ENCODE measurements at places on chromosomes 11 and 22.

- DNase-seq, result peak; percentile 84
These were observed 57.8 kb upstream of the ALDH3B2 start for GRCh38 chr11:67732045-67732787.

DNA sequence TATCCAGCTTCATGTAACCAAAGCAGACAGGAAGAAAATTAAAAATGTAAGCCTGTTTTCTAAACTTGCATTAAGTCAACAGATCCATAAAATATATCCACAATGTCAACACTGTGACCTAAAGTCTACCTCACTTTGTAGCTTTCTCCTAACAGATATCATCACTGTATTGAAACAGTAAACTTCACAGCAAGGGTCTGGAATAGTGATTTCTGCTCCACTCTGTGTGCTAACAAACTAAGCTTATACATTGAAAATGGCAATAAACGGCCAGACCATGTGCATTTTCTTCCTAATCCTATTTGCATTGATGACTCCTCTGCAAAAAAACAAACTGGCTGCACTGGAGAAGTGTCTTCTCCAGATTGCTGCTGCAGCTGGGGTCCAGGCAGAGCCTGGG, 26.8 kb downstream of the CADM1 start:
- no peak for DNase-seq

GRCh38 chr11:47269002-47269828, 718 bp upstream of the MADD start:
- peak; percentile 97 for DNase-seq

DNA sequence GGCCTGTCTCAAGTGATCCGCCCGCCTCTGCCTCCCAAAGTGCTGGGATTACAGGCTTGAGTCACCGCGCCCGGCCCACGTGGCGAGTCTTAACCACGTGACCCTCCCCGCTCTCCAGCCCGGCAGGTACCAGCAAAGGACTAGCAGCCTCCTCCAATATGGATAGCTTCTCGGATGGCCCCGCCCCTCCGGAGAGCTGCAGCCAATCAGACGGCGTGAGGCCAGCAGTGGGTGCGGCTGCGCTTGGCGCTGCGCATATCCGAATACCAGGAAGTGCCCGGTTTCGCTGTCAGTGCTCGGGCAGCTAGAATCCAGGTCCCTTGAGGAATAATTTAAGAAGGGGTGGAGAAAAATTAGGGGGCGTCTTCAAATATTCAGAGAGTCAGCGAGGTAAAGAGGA, 14.7 kb upstream of the PISD start:
- no peak for DNase-seq

DNA sequence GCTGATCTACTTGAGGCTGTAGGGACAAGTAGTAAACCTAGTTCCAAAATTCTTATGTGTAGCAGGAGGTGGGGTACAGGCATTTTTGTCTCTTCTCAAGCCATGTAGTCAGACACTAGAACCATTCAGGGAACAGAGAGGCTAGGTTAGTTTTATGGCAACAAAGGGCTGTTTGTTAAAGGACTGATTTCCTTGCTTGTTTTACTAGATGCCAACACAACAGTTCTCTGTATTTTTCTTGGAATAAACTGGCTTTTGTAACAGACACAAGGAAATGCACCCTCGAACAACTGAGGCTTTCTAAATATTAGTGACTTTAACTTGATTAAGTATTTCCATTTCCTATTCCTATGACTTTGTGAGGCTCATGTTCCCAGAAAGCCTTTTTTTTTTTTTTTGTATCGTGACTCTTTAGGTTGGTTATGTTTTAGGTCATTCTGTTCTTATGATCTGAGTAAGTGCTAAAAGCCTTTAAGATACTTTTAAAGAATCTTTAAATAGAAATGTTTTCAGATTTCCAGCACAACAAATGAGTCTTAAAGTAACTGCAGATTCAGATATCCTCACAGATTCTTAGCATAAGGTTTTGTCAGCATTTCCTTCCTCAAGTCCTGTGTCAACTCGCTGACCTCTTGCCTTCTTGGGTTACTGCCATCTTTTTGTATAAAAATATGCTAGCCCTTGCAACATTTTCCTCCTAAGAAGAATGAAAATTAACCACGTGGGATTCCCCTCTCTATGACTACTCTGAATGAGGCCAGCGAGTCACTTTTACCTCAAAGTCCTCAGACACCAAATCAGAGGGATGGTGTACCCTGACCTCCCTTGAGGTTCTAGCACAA, 92.5 kb downstream of the CCDC83 start:
- DNase-seq, result peak; percentile 8

DNA sequence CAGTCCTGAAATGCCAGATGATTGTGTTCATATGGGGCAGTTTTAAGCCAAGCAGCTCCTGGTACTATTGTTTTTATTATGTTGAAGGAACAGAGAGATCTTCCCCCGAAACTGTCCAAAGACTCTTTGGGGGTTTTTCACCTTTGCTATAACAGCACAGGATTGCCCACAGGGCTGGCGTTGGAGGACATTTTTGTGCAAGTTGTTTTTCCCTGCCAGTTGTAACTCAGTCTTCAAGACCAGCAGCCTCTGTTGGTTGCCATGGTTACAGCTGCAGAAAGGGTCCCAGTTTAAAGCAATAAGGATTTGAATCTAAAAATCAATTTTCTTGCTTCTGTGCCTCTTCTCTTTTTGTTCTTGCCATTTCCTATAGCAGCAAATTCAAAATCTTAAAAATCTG, 45.4 kb upstream of the YWHAH start:
- no peak for DNase-seq

DNA sequence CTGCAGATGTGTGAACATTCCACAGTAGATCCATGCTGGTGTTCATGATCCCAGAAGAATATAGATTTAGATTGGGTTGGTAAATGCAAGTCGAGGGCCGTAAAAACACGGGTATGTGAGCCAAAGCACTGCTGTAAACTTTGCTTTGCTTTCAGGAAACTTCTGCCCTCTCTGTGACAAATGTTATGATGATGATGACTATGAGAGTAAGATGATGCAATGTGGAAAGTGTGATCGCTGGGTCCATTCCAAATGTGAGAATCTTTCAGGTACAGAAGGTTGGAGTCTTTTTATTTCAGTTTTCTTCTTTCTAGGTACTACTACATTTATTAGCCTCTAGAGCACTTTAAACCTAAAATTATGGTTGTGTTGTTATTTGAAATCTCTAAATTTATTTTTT, 36.2 kb upstream of the TTC36 start:
- DNase-seq, result no peak

DNA sequence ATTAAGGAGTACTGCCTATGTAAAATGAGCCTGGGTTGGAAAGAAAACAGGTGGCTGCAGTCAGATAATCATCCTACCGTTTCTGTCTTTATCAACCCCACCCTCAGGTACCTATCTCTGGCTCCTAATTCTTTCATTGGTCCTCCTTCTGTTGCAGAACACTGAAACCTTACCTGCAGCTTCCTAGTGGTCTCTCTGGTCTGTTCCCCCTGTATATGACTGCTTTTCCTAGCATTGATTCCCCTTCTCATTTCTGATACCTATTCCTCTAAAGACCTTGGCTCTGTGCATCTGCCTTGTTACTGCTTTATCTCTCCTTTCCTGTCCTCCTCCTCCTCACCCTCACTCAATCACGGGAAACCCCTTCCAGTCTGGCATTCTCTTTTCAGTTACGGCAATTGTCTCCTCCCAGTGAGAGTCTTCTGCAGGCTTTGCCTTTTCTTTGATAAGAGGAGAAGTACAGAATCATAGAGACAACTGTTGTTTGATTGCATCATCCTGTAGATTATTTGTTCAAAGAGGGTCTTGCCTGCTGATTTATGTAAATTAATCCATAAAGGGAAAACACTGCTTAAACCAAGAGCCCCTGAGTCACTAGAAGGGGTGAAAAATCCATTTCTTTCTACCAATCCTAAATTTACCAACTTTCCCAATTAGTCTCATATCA, 301.2 kb downstream of the AASDHPPT start:
- no peak for DNase-seq

DNA sequence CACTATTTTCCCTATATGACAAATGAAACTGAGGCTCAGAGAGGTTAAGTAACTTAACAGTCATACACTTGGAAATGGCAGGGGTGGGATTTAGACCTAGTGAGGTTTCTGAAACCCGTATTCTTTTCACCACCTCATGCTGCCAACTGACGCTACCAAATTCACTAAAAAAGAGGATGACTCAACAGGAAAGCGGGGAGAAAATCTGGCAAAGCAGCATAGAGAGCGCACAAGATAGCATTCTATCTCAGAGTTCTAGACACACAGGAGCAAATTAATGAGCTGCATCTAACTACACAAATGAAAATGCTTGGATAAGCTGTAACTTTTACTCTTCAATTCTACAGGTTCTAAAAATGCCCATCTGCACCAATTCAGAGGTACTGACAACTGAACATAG, 136.4 kb downstream of the RBFOX2 start:
- peak; percentile 31 for DNase-seq

GRCh38 chr22:31377612-31378011, 21.8 kb upstream of the DRG1 start:
- no peak for DNase-seq

DNA sequence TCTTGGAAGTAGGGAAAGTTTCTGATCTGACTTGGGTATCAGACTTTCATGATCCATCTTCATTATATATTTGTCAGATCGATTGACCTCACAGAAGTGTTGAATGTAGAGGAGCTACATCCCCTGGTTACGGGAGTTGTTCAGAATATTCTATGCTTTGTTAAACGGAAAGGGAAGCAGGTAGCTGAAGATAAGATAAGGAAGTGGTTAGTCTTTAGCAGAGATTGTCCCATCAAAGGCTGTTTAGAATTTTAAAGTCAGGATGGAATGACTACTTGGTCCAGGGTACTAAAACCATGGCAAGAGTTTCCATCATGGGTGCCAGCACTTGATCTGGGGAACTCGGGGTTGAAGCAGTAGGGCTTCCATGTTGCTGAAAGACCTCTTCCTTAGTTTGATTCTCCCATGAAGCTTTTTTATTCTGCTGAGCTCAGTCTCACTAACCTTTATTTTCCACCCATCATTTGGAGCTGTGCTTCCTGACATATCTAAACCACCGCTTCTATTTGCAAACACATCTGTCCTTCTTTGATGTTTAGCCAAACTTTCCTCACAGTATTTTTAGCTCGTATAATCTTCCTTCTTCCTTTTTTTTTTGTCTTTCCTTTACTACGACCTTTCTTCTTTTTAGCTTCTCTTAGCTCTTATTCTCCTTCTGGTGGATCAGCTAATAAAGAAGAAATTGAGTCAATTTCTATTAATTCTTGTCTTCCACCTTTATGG, 4.0 kb upstream of the C22orf31 start:
- DNase-seq, result no peak

DNA sequence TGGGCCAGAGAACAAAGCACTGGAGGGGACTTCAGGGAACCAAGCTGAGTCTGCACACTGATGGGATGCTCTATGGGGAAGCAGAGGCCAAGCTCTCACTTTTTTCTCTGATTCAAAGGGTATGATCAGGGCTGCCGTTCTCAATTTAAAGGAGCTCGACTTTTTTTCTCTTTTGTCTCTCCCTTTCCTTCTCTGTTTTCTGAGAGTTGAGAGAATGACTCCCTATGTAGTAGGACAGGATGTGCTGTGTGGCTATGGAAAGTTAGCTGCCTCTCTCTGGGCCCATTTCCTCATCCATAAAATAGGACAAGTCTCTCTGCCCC, 7.9 kb downstream of the ADORA2A start:
- DNase-seq, result no peak

DNA sequence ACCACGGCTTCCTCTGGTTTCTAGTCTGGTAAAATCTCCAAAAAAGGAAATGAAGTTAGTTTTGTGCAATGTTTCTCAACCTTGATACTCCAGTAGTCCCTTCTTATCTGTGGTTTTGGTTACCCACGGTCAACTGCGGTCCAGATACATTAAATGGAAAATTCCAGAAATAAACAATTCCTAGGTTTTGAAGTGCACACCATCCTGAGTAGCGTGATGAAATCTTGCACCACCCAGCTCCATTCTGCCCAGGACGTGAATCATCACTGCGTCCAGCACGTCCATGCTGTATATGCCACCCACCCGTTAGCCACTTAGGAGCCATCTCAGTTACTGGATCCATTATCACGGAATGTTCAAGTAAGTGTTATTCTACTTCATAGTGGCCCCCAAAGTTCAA, 117.0 kb downstream of the FBXO7 start:
- DNase-seq, result peak; percentile 49

GRCh38 chr11:79427611-79428327, 13.1 kb downstream of the TENM4 start:
- no peak for DNase-seq

DNA sequence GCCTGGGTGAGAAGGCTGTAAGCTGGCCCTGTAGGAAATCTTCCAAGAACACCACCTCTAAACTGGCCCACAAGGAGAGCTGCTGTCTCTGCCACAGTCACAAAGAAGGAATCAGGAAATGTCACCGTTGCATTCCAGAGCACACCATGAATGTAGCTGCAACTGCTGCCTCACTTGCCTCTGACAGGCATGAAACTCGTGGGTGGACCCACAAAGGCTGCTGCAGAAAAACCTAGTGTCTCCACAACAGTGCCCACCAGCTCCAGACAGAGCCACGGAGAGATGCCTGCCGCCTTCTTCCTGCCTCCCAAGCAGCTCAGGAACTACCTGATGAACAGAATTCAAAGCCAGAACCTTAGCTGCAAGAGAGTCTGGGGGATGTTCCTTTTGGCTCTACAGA, 10.5 kb downstream of the DNAJB13 start:
- no peak for DNase-seq

DNA sequence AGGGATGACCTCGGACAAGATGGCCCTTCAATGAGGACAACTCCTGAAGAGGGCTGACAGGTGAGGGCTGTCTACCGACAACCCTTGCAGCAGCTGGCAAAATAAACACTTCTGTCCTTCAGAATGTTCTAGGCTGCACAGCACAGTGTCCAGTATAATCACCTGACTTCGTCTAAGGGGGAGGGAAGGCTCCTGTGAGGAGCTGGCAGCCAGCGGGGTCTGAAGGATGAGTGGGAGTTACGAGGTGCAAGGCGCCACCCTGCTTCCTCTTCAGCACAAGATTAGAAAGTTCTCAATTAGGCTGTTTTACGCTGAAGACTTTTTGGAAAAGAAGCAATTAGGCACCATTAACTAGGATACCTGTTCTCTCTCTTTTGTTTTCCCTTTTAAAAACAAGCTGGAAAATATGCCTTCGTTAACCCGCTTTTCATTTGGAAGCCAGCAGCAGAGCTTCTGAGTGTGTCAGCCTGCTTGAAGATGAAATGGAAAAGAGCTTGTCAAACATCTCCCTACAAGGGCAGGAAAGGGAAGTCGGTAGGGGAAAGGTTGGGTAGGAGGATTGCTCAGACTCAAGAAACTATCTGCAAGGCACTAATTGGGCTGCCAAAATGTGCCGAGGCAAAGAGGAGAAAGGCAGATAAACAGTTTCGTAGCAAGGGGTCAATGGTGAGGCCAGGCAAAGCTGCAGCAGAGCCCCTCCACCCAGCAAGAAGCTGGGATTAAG, 592.2 kb upstream of the CADM1 start:
- no peak for DNase-seq

- no peak for DNase-seq
These were observed 2.6 kb upstream of the ATP5MGL start for GRCh38 chr22:42642806-42643633.

DNA sequence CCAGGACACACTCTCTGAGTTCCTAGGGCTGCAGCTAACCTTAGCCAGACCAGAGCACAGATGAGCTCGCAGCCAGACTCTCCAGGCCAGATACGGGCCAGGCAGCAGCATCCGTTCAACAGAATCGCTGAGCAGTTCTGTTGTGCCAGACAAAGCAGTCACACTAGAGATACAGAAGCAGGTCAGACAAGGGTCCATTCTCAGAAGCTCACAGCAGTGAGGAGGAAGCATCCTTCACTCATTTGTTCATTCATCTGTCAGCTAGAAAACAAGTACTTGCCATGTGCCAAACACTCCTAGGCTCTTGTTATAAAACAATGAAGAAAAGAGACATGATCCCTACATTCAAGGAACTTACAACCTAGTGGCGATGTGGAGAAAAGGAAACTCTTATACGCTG, 2.6 kb downstream of the LMO2 start:
- DNase-seq, result no peak

GRCh38 chr11:46112961-46113607, 8.2 kb downstream of the PHF21A start:
- peak; percentile 47 for DNase-seq

All from urothelium cell line (cell line).